ENCODE measurements at places on chromosomes 3 and 15.

GRCh38 chr3:193134856-193135255 is 106.2 kb upstream of the PLAAT1 start:
- peak; percentile 16 for DNase-seq

- no peak for DNase-seq
Measured at GRCh38 chr15:35281515-35281914, 196.4 kb upstream of the NANOGP8 start.

DNA sequence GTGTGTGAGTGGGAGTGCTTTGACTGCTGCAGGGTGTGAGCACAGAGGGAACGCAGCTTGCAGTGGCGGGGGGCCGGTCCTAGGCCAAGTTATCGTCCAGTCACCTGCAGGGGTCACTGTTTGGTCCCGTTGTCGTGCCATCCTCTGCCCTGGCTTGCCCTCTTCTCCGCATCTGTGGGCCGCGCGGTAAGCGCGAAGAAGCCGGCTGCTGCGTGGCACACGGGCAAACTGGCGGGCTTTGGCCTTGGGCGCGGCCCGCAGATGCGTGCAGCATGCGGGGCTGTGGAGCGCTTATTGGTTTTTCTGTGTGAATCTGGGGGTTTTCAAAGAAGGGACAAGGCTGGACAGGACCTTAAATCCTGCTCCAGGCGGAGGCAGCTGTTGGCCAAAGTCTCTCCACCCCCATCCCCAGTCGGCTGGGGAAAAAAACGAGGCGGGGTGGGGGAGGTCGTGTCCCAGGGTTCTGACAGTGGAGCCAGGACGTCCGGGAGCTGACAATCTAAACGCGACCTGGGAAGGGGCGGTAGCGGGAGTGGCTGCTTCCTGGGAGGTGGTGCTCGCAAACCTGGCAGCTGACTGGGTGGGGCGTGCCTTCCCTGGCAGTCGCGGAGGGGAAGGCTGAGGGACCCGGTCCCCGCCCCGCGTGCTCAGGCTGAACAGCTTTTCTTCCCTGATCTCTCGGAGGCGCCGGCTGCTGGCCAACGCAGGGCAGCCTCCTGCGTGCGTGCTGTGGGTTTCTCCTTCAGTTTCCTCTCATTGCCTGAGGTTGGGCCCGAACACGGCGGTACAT is 39.7 kb upstream of the VEPH1 start:
- peak; percentile 71 for DNase-seq

- DNase-seq: no peak
Measured at GRCh38 chr3:153291059-153291685, 129.1 kb downstream of the RAP2B start.

DNA sequence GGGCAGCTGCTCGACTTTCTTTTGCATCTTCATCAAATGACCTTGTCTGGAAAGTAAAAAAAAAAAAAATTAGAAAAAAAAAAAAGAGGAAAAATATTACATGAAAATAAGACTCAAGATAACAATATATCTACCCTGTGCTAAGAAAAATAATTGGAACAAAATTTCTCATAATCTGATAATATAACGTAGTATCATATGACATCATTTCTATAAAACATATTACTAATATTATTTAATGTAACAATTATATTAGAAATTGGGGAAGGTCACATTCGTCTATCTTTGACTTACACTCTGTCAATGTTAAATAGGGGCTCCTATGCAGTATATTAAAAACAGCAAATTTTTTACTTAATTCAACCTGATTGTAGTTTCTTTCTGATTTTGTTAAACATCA is 44.1 kb downstream of the INO80 start:
- DNase-seq: no peak

GRCh38 chr15:53400986-53401385 is 358.5 kb downstream of the WDR72 start:
- peak; percentile 68 for DNase-seq

DNA sequence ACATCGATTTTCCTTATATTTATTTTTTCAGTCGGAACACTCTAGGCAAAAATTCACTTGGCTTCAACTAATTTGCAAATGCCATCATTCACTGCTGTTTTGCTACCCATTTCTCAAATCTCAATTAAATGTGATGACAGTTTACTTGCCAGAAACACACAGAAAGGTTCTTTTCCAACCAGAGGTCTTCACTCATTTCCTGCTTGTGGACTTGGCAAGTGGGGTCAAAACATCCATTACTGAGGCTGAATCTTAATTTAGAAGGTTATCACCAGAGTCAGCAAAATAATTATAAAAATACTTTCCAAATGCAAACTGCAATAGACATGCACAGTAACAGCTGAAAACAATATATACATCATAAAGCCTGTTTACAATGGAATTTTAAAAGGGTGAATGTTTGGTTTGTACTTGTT is 625.4 kb upstream of the TBL1XR1 start:
- no peak for DNase-seq

DNA sequence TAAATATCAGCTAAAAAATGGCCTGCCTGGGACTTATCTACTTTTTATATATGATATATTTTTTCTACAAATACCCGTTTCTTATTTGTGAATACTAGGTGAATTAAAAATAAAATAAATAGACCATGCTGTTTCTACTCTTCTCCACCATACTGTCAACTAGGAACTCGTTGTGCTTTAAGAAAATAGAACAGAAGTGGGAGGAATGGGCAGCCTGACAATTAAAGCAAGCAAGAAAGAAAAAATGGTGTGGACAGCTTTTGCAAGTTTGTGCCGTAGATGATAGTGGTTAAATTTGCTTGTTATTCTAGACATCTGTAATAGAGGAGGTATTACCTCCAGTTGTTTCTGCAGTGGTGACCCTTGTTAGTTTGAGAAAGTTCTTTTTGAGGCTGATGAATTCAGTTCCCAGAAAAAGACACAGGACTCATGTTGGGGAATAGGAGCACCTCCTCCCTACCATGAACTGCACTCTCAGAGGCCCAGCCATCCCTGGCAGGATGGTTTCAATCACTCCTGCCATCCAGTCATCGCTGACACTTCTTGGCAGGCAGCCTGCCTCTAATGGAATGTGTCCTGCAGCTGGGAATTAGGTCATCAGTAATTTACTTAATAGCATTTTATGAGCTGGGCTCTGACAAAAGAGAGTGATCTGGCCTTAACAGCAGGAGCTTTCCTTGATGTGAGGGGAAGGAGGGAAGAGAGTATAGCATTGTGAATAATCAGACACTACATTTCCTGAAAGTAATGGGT is 105.0 kb upstream of the GAP43 start:
- peak; percentile 91 for DNase-seq

DNA sequence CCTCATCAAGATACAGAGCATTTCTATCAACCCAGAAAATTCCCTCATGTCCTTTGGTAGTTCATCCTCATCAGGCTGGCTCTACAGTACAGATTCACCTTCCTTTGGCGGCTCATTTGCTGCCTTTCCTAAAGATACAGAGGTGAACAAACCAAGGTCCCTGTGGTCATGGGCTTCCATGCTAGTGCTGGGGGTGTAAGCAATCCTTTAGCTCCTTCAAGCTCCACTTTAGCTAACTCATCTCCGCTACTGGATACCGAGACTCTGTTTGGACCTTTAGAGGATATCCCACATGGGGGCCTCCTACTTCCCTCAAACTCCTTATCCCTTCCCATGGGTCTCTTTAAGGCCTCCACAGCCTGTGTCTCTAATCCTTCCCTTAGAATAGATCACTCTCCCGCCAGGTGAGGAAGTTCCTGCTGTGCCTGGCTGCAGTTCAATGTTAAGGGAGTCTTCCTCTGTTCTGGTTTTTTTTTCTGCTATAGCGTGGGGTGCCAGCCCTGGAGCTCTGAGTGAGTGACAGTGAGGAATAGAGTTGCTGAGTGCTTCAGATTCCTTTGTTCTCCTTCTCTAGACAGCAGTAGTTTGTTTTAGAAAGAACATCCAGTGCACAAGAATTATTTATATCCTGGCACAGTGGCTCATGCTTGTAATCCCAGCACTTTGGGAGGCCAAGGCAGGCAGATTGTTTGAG is 30.7 kb downstream of the CLEC3B start:
- no peak for DNase-seq

GRCh38 chr3:146780251-146780650 is 175.1 kb upstream of the PLSCR5 start:
- no peak for DNase-seq

DNA sequence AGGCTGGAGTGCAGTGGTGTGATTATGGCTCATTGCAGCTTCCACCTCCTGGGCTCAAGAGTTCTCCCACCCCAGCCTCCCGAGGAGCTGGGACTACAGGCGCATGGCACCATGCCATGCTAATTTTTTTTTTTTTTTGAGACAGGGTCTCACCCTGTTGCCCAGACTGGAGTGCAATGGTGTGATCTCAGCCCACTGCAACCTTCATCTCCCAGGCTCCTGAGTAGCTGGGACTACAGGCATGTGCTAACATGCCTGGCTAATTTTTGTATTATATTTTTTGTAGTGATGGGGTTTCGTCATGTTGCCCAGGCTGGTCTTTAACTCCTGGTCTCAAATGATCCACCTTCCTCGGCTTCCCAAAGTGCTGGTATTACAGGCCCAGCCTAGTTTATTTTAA is 4.0 kb downstream of the TEX9 start:
- no peak for DNase-seq

DNA sequence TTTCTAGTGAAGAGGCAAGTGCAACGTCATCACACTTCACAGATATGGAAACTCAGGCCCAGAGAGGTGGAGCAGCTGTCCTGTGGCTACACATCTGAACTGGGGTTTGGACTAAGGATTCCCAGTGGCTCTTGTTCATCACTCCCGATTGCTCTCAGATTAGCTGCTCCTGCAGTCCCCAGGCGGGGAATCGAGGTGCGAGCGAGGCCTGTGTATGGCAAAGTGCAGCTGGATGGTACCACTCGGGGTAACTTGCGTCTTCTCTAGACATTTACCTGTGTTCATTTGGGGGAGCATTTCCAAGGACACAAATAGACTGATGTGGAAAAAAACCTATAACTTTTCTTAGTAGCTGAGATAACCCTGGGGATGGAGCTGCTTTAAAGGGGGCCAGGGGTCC is 45.9 kb upstream of the TRPM1 start:
- DNase-seq: no peak

GRCh38 chr3:132290833-132291232 is 26.4 kb upstream of the ACP3 start:
- DNase-seq: no peak

- no peak for DNase-seq
Measured at GRCh38 chr3:146306656-146307455, 56.0 kb upstream of the PLSCR4 start.

DNA sequence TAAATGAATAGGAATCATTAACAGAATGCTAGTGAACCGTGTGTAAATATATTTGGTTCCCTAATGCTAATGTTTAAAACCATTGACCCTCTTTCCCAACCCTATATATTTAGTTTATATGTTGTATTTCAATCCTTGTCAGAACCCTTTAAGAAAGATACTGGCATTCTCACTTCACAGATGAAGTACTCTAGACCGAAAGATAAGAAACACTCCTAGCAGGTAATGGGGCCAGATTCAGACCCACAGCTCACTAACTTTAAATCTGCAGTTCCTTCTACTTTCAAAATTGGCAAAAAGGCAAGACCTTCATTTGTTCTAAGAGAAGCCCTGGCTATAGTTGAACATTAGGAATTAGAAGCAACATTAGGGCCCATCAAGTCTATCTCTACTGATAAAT is 42.3 kb upstream of the TM4SF4 start:
- no peak for DNase-seq

DNA sequence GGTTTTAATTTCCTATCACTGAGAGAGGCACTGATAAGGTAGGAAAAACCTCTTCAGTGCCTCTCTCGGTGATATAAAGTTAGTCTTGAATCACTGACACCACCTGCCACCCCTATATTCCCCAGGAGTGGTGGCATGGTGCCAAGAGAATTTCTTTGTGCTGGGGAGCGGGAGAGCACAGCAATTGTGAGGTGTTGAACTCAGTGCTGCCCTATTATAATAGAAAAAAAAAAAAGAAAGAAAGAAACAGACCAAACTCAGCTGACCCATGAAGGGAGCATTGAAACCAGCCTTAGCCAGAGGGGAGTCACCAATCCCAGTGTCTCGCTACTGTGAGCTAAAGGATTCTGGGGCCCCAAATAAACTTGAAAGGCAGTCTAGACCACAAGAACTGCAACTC is 201.4 kb upstream of the STT3B start:
- DNase-seq: no peak

DNA sequence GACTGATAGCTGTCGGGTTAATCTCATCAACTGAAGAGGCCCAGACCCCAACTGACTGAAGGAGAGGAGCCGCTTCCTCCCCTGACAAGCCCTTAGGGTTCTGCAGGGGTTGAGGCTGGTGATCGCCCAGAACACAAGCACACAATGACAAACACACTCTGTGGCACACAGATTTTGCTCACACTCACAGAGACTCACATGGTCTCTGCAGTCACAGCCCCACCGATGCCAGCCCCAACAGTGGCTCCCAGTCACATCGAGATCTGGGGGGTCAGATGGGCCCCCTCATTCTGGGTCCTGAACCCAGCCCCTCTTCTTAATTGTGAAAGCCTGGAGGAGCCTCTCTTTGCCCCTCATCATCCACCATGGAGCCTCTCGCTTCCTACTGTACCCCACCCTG is 16.7 kb downstream of the PTH1R start:
- DNase-seq: no peak

DNA sequence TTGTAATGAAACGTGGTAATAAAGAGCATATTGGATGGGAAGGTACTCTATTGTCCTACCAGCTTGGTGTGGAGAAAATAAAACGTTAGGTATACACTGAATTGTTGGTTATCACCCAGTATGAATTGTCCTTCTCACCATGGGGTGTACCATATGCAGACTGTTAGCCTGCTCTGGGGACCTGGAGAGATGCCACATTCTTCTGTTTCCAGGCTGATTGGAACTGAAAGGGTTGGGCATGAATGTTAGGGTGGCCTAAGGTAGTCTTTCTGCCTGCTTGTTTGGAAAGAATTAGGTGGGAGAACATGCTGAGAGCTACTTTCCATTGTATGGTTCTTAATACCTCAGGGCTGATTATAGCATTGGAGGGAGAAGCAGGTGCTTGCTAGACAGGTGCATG is 340.6 kb downstream of the PTPRG start:
- DNase-seq: no peak

DNA sequence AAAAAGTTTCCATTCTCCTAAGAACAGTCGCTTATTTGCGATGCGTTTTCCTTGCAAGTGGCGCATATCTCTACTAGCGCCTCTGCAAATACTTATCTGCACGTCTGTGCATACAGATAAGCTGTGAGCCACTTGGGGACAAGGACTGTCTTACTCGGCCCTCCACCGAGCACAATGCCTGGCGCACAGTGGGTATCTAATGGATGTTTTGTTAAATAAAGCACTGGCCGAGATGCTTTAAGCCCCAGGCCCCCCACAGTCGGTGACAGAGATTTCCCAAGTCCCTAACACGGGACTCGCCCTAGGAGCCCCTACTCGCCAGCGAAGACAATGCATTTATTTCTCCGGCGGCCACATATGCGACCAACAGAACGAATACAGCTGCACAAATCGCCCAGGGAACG is 503 bp downstream of the HLTF start:
- DNase-seq: no peak

DNA sequence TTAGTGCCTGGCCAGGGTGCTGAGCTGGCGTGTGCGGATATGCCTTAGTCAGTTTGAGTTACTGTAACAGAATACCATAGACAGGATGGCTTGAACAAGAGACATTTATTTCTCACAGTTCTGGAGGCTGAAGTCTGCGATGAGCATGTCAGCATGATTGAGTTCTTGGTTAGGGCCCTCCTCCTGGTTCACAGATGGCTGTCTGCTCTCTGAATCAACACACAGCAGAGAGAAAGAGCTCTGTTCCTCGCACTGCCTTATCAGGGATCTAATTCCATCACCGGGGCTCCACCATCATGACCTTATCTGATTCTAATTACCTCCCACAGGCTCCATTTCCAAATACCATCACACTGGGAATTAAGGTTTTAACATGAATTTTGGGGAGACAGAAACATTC is 386.6 kb upstream of the DPH6 start:
- DNase-seq: no peak
